ENCODE measurements at places on chromosomes 4 and X.

- DNase-seq: no peak
These were observed 78.0 kb upstream of the TMEM33 start for GRCh38 chr4:41857226-41857641.

- DNase-seq: peak; percentile 51
These were observed 114.4 kb downstream of the FRYL start for GRCh38 chr4:48665555-48666186.

GRCh38 chr4:177239878-177240277 is 69.8 kb upstream of the NEIL3 start:
- no peak for DNase-seq

GRCh38 chr4:82809619-82810018 is 11.0 kb upstream of the SCD5 start:
- no peak for DNase-seq

DNA sequence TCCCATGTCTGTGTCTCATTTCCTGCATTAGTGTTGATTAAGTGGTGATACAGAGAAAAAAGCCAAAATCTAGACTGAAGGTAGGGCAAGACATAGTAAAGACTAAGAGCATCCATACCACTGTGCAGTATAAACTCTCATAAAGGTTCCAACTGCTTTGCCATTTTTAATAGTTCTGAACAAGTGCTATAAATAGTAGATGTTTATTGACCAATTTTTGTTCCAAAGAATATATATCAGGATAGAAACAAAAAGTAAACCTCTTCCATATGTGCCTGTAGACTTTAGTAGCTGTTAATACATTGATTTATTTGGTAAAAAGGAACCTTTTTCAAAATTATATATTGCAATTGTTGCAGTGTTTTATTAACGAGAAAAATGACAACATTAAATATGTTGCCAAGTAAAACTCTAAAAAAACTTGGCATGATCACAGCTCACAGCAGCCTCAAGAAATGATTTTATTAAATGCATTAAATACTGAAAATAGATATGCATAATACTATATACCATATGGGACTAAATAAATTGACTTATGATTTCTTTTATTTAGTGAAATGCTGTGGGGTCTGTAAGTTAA is 22.3 kb upstream of the AASDH start:
- no peak for DNase-seq

GRCh38 chr4:154854362-154854761 is 73.3 kb downstream of the RBM46 start:
- peak; percentile 42 for DNase-seq

DNA sequence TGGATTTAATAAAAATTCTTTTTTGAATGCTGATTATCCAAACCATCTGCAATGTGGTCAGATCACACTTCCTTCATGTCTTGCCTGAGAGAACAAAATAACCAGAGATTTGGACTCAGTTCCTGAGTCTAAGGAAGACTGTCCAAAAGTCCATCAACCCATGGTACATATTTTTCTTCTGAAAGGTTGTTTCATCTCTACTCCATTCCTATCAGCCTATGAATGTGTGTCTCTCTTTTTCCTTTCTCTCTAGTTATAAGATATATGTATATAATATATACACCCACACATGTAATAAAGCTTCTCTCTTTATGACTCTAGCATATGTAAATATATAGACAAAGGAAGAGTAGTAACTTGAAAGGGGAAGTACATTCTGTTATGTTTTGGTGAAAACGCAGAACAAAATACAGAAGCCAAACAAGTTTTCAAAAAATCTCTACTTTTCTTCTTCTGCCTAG is 226.9 kb downstream of the ARHGAP24 start:
- DNase-seq: no peak

Measured in renal cortical epithelial cell (primary cell).